ENCODE measurements at places on chromosomes 3 and 15.

GRCh38 chr15:74830868-74831267 lies 4.4 kb downstream of the CPLX3 start:
- no peak for DNase-seq

- no peak for DNase-seq
These were observed 812.4 kb upstream of the DPPA4 start for GRCh38 chr3:110149763-110150162.

DNA sequence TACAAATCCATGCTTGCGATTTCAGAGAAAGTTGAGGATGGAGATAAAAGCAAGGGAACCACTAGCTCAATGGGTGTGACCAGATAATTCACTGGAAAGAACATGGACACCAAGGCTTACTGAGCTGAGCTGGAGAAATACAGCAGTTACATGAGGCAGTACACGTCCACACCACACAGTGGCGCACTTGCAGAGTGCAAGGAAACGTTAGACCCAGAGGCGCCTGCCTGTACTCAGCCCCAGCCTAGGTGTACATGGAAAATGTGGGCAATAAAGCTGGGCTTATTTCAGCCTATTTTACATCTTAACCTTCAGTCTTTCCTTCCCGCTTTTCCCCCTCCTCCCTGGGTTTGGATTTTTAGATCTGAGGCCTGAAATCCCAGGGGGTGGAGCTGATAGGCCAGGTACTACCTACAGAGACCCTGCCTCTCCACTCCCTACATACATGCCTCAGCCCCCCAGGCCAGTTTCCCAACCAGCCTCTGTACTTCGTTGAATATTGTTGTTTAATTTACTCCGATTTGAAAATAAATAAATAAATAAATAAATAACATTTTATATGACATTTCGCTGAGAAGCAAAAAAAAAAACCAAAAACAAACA lies 60.1 kb downstream of the PCOLCE2 start:
- DNase-seq: peak; percentile 71

- DNase-seq: no peak
These were observed 190.5 kb upstream of the LYSMD4 start for GRCh38 chr15:99923711-99924110.

DNA sequence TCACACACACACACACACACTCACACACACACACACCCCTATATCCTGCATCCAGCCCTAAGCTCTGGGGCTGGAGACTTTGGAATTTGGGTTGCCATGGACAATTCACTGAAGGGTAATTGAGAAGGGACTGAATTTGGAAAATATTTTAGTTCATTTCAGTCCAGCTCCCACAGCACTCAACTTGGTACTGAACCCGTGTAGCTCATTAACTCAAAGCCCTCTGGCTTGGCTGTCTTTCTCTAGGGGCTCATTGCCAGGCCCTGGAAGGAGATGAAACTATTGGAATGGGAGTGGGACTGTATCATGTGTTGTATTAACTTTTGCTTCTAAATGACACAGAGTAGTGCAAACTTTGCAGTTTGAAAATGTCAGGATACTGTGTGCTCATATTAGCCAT lies 157.3 kb downstream of the EPHB1 start:
- DNase-seq: no peak

DNA sequence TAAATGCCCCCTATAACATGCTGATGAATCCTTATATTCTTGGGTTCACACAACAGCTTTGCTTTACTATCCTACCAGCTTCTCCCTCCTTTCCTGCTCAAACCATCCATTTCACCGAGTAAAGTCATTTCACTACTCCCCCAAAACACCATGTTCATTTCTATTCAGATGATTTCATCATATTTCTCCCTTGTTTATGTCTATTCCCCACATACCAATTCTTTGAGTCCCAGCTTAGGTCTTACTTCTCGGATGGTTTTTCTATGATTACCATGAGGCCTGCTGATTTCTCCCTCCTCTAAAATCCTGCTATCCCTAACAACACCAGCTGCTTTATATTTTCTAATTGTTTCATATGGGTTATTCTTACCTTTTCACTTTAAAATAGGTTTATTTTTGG lies 231.4 kb downstream of the TIGIT start:
- no peak for DNase-seq

DNA sequence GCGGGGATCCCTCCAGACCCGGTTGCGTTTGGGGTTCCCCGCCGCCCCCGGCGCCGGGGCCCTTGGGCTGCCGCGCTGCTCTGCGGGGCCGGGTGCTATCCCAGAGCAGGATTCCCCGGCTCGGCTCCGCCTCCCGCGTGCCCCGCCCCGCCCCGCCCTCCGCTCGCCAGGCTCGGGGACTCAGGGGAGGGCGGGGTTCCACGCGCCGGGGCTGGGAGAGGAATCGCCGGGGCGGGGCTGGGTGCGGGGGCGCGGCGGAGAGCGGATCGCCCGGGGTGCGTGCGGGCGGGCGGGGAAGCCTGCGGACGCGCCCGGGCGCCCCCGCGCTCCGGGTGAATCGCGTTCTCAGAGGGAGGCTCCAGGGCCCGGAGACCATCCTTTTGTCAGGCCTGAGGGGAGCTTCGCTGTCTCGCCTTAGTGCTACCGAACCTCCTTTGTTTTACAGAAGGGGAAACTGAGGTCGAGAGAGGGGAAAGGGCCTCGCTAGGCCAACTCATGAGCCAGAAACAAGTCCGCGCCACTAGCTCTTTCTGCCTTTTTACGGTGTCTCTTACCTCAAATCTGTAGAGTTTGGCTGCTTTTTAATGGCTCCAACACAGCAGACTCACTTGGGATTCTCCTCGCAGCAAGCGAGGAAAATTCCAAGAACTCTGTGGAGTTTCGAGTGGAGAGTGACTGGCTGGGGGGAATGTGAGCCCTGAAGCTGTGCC lies at the start of gene TMEM158:
Gene TMEM158 (minus strand): TSS at position 82 of the 710 bp plus-strand sequence. CDS start 260 bp downstream, outside the sequence.
- DNase-seq: peak; percentile 75

DNA sequence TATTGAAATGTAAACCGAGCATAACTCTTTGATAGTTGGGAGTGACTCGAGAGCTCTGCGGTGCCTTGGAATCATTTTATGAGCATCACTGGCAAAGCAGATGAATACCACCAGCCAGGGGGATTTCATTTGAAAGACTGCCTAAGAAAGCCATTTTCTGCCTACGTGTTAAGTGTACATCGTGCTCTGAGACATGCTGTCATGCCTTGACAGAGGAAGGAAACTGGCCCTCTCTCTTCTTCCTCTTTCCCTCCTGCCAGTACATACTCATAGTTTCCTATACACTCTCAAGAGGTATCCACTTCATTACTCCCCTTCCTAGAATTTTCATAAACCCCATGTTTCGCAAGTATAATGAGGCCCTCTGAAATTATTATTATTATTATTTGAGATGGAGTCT lies 8.8 kb downstream of the BCL2A1 start:
- DNase-seq: no peak

- no peak for DNase-seq
These were observed 830 bp downstream of the SEMA4B start for GRCh38 chr15:90201944-90202375.

GRCh38 chr3:66456711-66457173 lies 44.1 kb downstream of the LRIG1 start:
- DNase-seq: no peak

Measured in stimulated activated CD4-positive, alpha-beta T cell treated with anti-CD3 and anti-CD28 coated beads, Interleukin-4, amount 100 ng/mL, for 48 hours (primary cell).